Smooth muscle cell of the pulmonary artery (primary cell): ENCODE measurements at places on chromosomes 1 and 21. TPM values are rescaled to one million over a fixed set of nuclear protein-coding genes. Genes with fewer than 3 reads are reported as not detected.

The SETDB1 gene
- total RNA-seq: 27.1 and 32.0 TPM in 2 replicates

The TEDDM1 gene
- total RNA-seq: not detected in 2 replicates

The GPATCH2 gene
- 13.0 and 14.8 TPM in 2 replicates for total RNA-seq

The NFASC gene
- 42.0 and 47.6 TPM in 2 replicates for total RNA-seq

The DPT gene
- 0.53 and 9.7 TPM in 2 replicates for total RNA-seq

The HEYL gene
- 0.30 and 3.1 TPM in 2 replicates for total RNA-seq

The SLFNL1 gene
- total RNA-seq: 0.46 and 0.86 TPM in 2 replicates

The IFI44 gene
- total RNA-seq: 7.1 and 12.1 TPM in 2 replicates

The UBL4B gene
- total RNA-seq: not detected in 2 replicates

The TRIM45 gene
- total RNA-seq: 1.9 and 3.3 TPM in 2 replicates

The FALEC gene
- total RNA-seq: 0.23 and 0.33 TPM in 2 replicates

The JAM2 gene
- total RNA-seq: 3.3 and 6.9 TPM in 2 replicates

The TSPAN2 gene
- total RNA-seq: 0.07 and 0.30 TPM in 2 replicates

The SPRR2D gene
- not detected in 2 replicates for total RNA-seq

The KIF2C gene
- total RNA-seq: 3.2 and 9.3 TPM in 2 replicates

The FAM110D gene
- not detected in 2 replicates for total RNA-seq

The CNTN2 gene
- total RNA-seq: not detected in 2 replicates

The ANGPTL1 gene
- 6.1 and 16.4 TPM in 2 replicates for total RNA-seq

The CFAP298 gene
- total RNA-seq: 20.0 and 20.7 TPM in 2 replicates

The SCAF4 gene
- 5.9 and 6.6 TPM in 2 replicates for total RNA-seq

The KLF17 gene
- total RNA-seq: 0.13 TPM in 2 replicates

The ZYG11A gene
- 0.20 and 1.0 TPM in 2 replicates for total RNA-seq

The DNAJB4 gene
- total RNA-seq: 44.1 and 108 TPM in 2 replicates

The TNFSF4 gene
- total RNA-seq: 2.3 and 5.0 TPM in 2 replicates

The BCL2L15 gene
- 0.03 and 0.07 TPM in 2 replicates for total RNA-seq

The CACNA1S gene
- 0.07 TPM in 1 of 2 replicates, not detected in the other for total RNA-seq

The SHE gene
- total RNA-seq: 0.07 TPM in 2 replicates

The SAMD11 gene
- total RNA-seq: 1.9 and 19.5 TPM in 2 replicates

The AADACL4 gene
- total RNA-seq: not detected in 2 replicates
